ENCODE measurements at places on chromosomes 2 and 18. TPM values are rescaled to one million over a fixed set of nuclear protein-coding genes. Genes with fewer than 3 reads are reported as not detected.

CNOT11 gene
- polyA plus RNA-seq = 51.2 TPM

DNA sequence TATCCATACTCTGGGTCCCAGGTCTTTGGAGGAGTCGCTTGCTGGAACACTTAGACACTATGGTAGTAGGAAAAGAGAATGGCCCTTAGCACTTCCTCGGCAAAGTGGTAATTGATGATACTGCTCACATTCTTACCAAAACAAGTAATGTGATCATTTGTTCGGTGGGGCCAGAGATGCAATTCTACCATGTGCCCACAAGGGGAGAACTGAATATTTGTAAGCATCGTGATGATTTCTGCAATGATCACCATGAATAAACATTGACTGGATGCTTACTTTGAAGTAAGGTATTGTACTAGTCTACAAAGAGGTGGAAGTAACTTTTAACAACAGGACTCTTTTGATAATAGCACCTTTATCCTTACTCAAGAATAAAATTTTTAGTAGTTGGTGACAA is 109.7 kb downstream of the CD8B2 start:
- DNase-seq = no peak

DNA sequence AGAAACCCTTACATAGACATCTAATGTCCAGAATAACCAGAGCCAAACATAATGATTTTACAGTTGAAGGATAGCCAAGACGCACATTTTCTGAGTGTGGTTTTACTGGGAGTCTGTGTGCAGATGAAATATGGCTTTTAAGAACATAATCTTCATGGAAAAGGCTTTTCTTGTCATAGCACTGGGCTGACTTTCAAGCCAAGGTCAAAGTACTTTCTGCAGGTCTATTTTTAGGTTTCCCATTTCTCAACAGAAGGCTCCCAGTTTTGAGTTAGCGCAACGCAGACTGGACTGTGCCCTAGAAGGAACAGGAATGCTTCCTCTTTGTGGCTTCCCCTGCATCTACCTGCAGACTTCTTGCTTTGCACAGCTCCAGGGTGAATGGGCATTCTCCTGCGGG is 92.3 kb upstream of the UPP2 start:
- DNase-seq = no peak

DNA sequence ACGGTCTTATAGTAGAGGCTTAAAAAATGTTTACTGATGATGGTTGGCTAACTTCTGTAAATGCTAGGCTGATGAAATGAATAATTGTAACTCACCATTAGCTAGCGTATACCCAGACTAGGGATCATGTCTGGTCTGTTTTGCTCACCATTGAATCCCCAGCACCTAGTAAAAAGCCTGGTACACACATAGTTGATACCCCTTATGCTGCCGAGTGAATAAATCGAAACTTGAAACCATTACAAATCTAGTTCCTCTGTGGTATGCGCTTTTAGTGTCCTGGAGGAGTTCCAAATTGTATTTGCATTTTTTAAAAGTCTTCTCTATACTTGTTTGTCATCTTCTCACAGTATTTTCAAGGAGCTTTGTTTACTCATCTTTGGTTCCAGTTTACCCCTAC is 1.3 kb downstream of the TAF1B start:
- no peak for DNase-seq

DSG4 gene
- polyA plus RNA-seq = not detected

Measured in right renal cortex interstitium (tissue), 3 donors.